ENCODE measurements at places on chromosomes 12 and 14.

DNA sequence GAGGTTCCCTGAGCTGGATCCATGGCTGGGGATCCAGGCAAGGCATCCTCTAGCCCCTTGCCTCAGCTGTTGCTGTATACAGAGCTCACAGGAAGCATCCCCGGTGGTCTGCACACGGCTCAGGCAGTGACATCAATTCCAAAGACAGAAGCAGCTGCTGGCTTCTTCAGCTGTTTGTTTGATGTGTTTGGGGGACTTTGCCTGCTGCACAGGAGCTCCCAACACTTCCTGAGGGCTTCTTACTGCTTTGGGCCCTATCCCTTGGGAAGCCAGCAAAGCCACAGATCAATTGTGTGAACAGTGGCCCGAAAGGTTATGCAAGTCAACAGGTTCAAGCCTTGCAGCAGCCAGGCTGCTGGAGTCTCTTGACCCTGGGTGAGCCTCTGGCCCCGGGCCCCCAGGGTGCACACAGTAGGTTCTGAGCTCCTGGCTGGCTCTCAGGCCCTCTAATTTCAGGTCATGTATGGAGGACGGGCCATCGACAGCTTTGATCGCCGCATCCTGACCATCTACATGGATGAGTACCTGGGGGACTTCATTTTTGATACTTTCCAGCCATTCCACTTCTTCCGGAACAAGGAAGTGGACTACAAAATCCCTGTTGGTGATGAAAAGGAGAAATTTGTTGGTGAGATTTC, 42.6 kb downstream of the CCDC92 start:
- no peak for DNase-seq

DNA sequence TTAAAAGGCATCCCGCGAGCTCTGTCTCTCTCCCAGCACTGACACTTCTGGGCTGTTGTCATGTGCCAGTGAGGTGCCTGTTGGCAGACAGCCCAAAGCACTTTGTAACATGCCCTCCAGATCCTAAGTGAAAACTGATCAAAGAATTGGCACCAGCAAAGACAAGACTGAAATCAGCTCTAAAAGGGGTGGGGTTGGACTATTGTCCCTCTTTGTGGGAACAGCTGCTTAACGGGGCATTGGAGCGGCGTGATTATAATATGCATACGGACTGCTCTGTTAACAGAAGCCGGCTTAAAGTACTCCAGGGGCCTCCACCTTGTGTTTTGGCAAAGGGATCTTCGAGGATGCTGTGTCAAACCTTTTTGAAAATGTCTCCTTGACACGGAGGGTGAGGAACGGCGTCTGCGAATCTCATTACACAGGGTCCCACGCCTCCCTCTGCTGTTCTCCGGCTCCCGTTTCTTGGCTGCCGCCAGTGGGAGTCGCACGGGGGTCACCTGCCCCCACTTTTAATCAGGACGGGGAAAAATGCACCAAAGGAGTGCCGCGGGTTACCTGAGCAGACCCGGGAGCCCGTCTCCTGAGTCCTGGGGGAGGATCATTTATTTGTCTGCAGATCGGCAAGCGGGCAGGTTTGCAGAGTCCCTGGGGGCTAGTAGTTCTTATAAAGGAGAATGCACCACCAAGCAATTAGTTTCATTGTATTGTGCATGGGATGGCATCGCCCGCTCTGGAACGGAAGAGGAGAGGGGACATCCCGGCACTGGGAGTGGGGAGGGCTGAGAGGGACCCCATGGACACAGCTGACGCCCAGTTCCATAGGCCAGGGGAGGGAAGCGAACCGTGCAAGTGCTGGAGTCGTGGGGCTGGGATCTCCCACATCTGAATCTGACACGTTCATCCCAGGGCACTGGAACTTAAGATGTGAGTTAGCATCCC, 44.3 kb downstream of the SPRING1 start:
- no peak for DNase-seq

DNA sequence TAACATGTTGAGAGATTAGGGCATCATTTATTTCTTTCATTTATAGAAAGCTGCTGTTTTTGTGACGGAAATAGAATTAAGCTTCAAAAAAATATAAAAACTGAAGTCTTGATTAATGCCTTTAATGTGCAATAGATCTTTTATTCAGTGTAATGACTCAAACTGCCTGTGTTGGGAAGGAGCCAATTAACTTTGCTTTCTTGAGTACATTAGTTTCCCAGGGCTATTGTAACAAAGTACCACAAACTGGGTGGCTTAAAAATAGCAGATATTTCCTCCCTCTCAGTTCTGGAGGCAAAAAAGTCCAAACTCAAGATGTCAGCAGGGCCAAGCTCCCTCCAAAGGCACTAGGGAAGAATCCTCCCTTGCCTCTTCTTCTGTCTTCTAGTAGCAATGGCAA, 36.6 kb downstream of the EID3 start:
- DNase-seq, result peak; percentile 25

DNA sequence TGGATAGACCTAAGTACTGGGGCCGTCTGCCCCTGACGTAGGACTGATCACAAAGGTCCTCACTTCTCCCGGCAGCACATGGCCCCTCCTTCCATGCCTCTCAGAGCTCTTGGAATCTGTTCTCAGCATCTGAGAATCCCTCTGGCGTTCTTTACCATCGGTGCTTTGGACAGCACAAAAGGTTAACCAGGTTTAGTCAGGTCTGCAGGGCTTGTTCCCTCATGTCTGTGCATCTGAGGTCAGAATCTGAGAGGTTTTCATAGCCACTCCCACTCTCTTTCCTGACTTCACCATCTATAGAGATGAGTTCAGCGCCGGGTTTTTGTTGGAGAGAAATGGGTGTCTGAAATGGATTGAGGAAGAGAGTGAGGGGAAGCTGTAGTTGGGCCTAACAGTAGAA, 130.0 kb upstream of the ARHGAP5 start:
- no peak for DNase-seq

DNA sequence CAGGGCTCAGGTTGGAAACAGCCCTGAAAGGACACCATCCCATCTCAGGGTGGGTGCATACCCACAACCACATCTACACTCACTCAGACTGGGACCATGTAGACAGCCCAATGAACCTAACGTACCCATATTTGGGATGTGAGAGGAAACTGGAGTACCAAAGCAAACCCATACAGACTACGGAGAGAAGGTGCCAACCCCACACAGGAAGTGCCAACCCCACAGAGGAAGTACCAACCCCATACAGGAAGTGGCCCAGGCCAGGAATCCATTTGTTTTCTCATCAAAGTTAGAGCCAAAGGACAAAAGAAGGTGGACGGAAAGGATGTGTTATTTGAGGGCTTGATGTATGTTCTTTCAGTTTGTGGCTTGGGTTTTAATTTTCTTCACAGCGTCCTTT, 19.5 kb upstream of the SPIC start:
- DNase-seq, result no peak

GRCh38 chr14:102914474-102915291, 7.8 kb upstream of the AMN start:
- DNase-seq, result no peak

GRCh38 chr12:123250471-123251383, 17.5 kb downstream of the MTRFR start:
- no peak for DNase-seq

GRCh38 chr12:12684375-12685106, 11.4 kb downstream of the GPR19 start:
- peak; percentile 52 for DNase-seq

- DNase-seq, result no peak
These were observed 4.7 kb upstream of the SLC2A14 start for GRCh38 chr12:7877420-7877819.

DNA sequence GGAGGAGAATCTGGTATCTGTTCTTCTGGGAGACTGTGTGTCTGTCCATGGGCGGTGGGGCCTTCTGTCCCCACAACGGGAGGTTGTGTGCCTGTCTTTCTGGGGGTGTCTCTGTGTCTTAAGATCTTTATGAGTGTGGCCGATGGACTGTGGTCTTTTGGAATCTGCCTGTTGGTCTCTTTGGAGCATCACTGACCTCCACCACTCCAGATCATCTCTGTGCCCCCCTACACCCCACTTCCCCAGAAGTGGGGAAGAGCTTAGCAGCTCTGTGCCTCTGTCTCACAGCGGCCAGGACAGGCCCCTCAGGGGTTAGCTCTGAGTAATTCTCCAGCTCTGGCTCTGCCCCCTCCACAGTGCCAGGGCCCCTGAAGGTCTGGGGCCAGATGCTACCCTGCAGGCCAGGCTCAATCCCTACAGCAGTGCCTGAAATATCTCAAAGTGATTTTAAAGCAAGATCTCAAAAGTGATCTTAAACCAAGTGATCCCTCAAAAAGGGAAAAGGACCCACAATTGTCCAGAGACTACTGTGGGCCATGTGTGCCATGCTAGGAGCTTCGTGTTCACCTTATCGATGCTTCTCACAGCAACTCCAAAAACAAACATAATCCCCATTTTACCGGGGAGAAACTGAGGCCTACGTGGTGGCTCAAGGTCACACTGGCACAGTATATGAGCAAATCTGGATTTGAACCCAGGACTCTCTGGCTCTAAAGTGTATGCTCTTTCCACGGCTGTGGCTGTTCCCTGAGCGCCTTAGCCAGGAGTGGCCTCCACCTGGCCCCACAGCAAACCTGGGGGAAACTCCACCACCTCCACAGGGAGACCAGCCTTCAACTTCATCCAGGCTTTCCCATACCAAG, 26.0 kb upstream of the KRT78 start:
- no peak for DNase-seq

DNA sequence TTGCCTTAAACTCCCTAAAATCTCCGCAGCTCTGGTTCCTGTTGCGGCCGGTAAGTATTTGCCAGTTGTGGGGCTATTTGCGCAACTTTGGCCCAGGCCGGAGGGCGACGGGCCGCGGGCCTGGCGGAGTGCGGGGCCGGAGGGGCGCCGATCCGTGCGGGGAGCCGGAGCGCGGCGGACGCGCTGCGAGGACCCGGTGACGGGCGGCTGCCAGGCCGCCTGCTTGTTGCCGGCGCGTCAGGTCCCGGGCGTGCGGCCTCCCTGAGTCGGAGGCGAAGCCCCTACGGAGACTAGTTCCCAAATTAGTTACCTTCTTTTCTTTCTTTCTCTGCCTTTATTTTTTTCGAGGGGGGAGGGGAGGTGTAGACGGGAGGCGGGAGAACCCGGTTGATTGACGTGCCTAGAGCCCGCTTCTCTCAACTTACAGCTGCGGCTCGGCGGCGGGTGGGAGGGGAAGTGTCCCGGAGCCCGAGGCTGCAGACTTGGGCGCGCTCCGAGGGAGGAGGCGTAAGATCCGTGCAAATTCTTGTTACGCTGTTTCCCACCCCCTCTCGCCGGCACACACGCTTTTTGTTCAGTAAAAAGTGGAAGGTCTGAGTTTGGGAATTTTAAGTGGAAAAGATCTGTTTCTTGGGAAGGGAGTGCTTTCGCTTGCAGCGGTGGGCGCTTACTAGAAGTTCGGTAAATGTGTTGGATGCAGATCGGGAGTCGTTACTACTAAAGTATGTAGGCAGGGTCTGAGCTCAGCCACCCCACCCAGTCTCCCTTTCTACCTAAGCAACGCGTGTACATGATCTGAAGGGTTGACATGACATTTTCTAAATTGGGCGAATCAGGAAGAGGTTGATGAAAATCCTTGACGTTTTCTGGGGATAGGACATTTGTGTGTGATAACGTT, 576 bp downstream of the ZBTB1 start:
- peak; percentile 89 for DNase-seq

DNA sequence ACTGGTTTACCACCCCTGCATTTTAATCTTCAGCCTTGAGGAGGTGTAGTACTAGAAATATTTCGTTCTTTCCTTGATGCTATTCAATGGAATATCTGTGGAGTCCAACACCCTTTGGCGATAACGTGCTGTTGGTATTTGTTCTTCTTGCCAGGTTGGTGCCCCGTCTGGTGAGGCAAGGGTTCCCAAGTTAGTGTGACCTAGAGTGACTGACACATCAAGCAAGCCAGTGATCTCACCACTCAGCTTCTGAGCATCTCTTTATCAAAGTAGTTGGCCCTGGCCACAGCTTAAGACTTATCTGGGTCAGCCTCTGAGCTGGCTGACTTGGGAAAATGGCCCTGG, 60.2 kb downstream of the PLXNC1 start:
- no peak for DNase-seq

DNA sequence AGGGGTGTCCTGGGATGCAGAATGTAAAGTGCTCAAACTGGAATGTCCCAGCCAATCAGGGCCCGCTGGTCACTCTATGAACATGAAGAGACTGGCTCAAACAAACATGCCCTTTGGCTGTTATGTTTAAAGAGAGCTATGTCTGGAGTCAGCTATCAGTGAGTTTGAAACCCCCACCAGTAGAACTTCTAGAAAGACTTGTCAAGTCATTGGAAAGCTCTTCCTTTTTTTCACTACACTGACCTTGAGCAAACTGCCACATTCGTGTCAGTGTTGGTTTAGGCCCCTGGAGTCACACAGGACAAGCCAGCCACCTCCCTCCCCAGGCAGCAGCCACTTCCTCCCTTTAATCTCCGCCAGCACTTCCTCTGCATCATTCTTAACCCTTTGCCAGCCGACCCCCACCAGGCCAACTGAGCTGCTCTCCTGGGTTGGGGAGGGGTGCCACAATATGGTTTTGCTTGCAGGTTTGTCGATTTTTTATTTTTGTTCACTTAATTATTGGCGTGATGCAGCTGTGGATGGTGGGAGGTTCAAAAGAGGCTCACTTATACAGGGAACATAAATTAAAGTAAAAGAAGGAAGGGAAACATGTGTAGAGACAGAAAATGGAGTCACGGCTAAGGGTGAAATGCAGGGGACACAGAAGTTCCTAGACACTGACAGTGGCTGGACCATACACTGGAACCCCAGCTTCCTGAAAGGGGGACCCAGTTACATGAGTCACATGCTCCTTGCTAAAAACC, 25.3 kb downstream of the CMKLR1 start:
- DNase-seq, result no peak

- peak; percentile 45 for DNase-seq
These were observed 90.8 kb downstream of the AEBP2 start for GRCh38 chr12:19529951-19530636.

GRCh38 chr14:100147691-100148464, 11.6 kb downstream of the DEGS2 start:
- DNase-seq, result no peak

DNA sequence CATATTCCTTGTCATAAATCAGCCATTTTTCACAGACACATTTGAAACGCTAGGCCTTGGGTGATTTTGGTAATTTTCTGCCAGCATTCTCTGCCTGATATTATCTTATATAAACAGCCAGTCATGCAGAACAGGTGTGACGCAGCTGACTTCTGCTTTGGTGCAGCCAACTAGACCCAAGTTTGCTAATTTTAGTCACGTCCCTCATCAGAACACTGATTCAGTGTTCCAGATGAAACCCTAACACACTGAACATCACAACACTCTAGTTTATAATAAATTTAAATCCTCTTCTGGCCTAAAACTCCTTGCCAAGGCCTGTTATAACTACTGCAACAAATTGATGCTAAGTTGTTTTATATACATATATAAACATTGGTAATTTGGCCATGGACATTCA, 386.1 kb downstream of the SEC23A start:
- DNase-seq, result no peak

GRCh38 chr14:79201564-79202207, 1009.6 kb downstream of the DIO2 start:
- no peak for DNase-seq

DNA sequence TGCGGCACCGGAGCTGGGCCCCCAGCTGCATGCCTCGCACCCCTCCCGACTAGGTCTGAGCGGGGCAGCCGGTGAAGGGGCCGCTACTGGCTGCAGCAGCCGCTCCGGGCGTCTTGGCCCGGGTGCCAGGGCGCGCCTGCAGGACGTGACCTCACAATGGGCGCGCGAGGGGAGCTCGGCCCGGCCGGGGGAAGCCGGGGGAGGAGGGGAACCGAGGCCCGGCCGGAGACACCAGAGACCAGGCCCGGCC, 353 bp downstream of the BAG5 start:
- DNase-seq, result peak; percentile 27
